ENCODE measurements at places on chromosomes 16 and 17.

DNA sequence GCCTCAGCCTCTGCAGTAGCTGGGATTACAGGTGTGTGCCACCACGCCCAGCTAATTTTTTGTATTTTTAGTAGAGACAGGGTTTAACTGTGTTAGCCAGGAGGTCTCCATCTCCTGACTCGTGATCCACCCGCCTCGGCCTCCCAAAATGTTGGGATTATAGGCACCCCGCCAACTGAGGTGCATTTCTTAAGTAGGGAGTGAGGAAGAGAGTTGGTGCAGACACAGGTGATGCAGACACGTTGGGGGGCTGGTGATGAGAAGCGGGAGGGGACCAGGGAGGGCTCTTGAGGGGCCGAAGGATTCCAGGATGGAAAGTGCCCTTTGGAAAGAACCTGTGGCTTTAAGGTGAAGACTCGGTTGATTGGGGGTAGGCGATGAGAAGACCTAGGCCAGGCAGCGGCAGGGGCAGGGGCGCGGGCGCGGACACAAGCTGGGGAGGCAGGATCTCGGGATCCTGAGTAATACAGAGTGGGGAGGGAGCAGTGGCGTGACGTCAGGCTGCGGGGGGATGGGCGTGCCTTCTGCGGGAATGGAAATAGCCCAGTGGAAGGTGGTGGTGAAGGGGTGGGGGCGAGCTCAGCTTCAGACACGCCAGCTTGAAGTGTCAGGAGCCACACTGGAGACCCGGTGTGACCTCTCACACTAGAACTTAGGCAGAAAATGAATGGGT, 2.5 kb upstream of the ATP6V0C start:
- DNase-seq: no peak

DNA sequence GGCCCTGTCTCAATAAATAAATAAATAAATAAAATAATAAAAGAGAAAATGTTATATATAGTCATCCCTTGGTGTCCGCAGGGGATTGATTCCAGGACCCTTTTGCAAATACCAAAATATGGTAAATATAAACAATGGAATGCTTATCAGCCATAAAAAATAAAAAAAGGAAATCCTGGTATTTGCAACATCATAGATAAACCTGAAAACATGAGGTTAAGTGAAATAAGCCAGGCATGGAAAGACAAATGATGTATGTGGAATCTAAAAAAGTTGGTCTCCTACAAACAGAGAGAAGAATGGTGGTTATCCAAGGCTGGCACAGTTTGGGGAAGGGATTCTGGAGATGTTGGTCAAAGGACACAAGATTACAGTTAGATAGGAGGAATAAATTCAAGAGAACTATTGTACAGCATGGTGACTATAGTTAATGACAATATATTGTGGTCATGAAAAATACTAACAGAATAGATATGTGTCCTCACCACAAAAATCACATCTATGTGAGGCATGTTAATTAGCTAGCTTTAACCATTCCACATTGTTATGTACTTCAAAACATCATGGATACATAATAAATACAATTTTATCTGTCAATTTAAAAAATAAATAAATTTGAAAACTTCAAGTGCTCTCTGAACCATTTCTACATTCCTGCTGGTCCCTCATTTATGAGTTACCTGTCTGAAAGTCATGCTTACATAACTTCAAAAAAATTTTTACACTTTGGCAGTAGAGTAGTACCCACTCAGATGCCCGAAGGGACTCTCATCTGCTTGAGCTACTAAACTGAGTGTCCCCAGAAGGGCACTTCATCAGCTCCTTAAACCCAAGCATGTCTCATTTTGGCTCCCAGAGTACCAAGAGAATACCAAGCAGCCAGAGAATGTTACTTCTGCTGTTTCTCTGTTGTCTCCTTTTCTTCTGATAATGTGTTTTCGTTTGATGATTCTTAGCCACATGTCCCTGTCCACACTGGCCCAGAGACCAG, 26.6 kb downstream of the N4BP1 start:
- DNase-seq: no peak

DNA sequence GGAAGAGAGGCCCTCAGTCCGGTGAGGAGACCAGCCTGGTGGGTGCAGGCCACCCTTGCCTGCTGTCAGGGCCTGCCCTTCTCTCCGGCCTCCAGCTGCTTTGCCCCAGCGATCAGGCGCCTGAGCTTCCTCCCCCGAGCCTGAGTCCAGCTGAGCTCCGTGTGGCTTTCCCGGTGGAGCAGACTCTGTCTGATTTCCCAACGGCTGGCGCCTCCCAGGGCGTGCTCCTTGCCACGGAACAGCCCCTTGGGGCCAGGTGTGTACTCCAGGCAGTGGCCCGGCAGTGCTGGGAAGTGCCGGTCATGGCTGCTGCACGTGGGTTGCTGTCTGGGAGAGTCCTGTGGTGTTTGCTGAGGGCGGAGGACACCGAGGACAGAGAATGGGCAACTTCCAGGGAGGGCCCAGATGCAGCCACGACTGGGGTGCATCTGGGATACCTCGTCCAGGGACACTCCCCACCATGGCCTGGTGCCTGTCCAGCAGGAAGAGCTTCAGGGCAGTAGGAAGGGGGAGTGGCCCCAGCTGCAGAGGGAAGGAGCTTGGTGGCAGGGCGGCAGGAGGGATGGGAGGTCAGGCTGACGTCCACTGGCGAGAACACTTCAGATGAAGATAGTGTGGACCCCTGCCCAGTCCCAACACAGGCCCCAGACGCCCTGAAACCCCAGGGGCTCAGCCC, 22.5 kb downstream of the METRNL start:
- no peak for DNase-seq

DNA sequence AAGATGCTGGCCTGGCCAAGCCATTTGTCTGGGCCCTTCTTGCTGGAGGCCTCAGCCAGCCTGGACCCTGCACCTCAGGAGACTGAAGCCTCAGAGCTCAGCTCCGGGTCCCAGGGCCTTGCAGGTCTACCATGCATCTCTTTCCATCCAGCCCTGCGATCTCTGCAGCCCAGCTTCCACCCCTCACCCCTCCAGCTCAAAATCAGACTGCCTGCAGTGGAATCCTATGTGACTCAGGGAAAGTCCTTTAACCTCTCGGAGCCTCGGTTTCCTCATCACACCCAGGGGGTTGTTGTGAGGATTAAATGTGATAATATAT, 2.9 kb upstream of the B9D1 start:
- DNase-seq: no peak

- DNase-seq: no peak
These were observed 44.6 kb downstream of the UBN1 start for GRCh38 chr16:4891886-4892216.

GRCh38 chr16:4495766-4496165, 19.6 kb downstream of the HMOX2 start:
- DNase-seq: no peak

GRCh38 chr17:35981908-35982330, 622 bp upstream of the CCL16 start:
- DNase-seq: no peak

DNA sequence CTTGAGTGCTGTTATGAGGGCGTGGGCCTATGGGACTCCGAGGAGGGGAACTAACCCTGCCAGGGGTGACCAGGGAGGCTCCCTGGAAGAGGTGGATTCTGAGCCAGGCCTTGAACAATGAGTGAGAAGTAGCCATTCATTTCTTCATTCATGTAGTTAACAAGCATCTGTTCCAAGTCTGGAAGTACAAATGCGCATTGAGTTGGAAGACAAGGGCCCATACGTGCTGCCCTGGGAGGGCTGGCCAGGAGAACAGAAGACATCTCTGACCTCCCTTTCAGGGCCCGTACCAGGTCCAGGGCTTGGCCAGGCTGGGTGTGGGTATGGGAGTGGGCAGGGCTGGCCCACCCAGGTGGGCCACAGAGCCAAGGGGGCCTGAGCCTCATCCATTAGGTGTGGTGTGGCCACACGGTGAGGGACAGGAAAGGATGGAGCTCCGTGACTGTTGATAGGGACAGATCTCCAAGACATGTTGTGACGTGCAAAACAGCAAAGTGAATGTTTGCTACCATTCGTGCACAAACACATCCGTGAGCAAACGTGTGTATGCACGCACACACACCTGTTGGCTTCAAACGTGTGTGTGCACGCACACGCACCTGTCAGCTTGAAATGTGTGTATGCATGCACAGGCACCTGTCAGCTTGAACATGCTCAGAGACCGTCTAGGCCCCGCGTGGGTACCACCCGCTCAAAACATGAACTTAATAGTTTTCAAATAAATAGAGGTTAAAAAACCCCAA, 46.8 kb downstream of the ZDHHC7 start:
- DNase-seq: no peak

DNA sequence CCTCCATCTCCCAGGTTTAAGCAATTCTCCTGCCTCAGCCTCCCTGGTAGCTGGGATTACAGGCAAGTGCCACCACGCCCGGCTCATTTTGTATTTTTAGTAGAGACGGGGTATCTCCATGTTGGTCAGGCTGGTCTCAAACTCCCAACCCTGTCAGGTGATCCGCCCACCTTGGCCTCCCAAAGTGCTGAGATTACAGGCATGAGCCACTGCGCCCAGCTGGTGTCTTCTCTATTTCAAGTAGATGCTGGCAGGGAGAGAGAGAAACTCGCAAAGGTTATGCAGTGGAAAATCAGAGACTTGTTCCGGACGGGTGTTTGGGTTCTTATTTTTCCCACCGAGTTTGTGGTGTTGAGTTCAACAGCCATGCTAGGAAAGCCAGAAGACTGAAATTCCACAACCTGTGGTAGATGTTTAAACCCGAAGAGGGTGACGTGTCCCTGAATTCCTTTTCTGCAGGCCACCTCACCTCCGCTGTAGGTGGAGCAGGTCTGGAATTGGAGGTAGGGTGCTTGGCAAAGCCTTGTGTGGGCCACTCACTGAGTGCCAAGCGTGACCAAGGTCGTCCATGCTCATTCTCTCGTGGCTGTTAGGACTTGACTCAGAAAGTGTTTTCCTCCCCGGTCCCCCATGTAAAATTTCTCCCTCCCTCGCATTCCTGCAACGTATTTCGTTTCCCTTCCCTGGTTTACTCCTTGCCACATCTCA, 7.3 kb upstream of the ZDHHC7 start:
- DNase-seq: no peak

DNA sequence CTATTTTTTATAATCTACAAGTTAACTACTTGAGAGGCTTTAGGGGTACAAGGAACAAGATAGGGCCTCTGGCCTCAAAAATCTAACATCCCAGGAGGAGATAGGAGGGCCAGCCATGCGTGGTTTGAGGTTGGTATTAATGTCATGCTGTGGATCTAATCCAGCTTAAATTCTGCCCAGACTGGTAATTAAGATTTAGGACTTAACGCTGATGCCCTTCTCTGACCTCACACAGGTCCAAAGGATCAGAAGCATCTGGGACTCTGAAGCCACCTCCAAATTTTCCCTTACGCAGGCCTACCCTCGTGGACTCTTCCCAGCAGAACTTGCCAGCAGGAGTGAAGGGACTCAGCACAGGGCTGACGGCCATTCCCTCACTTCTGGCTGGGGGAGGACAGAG, 15.1 kb downstream of the SLC6A4 start:
- DNase-seq: no peak

- no peak for DNase-seq
These were observed 84.3 kb upstream of the CREBBP start for GRCh38 chr16:3964686-3965290.

DNA sequence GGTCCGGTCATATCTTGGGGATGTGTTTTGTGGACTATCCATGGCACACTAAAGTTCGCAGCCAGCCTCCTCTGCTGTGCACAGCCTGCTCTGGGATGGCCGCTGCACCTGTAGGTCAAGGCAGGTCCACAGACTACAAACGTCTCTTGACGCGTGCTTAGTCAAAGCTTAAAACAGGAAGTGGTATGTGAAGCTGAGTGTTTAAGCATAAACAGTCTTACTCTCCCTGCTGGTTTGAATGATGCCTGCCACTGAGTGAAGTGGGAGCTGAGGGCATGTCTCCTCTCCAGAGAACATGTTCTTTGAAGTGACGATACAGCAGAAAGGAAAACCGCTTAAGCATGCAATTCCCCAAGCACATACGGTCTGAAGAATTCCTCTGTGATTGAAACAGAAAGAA, 365.6 kb downstream of the SLC39A11 start:
- no peak for DNase-seq

- no peak for DNase-seq
These were observed 24.7 kb upstream of the AQP8 start for GRCh38 chr16:25192096-25192495.

GRCh38 chr17:66535611-66536010, 233.2 kb downstream of the PRKCA start:
- no peak for DNase-seq

DNA sequence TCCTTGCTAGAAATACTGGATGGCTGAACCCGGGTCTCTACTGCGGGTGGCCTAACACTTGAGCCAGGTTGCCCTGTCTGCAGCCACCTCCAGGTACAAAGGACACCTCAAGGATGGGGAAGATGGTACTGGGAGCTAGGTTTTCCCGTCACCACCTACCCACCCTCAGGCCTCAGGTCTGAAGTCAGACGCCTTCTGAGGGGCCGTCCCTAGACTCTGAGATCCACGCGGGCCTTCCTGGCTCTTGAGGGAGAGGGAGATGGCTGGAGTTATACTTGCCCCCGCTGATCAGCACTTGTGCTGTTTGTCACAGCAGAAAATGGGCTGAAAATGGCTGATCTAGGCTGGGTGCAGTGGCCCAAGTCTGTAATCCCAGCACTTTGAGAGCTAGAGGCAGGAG, 10.6 kb downstream of the TRPV3 start:
- DNase-seq: no peak

DNA sequence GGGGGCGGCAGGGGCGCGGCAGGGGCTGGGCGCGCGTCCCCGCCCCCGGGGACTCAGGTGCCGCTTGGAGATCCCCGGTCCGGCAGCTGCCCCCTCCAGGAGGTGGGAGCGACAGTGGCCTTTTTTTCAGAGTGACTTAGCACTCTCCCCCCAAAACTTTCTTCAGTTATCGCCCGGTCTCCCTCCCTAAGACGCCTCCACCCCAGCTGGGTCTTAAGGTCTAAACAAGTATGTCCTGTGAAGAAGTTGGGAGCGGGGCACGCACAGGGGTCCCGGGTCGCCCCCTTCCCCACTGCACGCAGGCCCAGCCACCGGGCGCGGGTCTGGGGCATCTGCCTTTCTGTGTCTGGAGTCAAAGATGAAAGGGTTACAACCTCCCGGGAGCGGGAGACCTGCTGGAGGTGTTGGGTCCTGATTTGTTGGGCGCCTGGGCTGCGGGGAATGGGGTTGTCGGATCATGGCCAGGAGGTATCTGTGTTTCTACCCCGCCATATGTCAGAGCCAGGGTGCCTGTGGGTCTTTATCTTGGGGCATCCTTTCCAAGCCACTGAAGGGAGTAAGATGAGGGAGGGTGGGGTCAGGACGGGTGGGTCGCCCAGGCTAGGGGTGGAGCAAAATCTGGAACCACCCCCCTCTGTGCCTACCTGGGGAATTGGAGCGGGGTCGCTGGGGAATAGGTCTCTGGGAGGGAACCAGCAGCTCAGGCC, 757 bp downstream of the FMNL1 start:
- no peak for DNase-seq

DNA sequence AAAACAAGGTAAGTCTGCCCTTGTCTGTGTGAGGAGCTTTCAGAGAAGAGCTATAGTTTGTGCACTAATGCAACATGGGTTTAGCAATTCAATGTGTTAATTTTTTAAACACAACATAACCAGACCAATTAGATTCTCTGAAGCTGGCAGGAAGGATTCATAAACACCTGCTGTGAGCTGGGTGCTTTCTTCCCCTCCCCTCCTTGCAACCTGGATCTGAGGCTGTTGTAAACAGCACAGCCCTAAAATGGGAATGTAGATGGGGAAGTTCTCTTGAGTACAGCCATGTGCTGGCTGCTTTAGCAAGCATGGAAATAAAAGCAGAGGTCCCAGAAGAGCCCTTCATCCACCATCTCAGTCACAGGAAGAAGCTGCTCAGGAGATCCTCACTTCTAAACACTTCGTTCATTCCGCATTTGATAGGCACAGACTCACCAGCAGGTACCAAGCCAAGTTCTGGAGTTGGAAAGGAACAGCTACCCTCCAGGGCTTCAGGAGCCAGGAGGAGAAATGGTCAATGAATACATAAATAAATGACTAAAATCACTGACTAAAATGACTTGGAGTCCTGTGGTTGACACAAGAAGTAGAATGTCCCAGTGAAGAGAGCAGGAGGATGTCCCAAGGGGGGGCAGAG, 21.7 kb downstream of the AXIN2 start:
- DNase-seq: no peak
